ENCODE measurements at places on chromosomes 4 and X.
A peak's percentile ranks its signal among the peaks of the same experiment; 100 is the strongest.

- DNase-seq: no peak
Measured at GRCh38 chrX:118108304-118108703, 8.3 kb downstream of the KLHL13 start.

- DNase-seq: no peak
Measured at GRCh38 chr4:6395466-6396228, 76.8 kb downstream of the PPP2R2C start.

DNA sequence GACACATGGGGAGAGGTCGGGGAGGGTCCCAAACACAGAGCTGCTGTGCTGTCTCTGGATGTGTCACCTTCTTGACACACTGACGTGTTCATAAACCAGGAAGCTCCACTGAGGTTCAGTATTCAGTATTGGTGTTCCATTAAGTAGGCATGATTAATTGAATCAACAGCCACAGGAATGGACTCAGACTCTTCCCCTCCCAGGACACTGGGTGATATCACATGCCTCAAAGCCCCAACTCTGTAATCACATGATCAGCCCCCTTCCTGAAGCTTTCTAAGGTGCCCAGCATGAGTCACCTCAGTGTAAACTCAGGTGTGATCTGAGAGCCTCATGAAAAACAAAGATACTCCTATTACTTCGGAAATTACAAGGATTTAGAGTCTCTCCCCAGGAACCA, 21.1 kb upstream of the HNRNPD start:
- DNase-seq: no peak

DNA sequence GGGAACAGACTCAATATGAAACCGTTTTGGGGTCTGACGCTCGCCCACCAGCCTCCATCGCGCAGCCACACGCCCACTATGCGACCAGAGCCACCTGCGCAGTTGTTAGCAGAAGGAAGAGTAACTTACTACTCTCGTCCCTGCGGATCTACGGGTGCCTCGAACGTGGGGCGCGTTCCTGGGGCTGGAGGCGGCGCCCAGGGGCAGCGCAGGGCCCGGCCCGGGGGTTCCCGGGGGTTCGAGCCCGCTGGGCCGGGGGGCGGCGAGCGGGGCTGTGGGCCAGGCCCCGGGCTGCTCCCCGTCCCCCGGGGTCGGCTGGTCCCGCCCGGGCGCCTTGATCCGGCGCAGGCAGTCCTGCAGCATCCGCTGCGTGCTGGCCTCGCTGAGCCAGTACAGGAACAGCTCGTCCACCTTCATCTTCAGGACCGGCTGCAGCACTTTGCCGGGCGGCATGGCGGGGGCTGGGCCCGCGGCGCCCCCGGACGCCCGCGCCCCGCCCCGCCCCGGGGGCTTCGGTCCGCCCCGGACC, 404 bp downstream of the PPP2R3B start:
- DNase-seq: no peak

GRCh38 chr4:21555083-21555482, 393.5 kb downstream of the KCNIP4 start:
- DNase-seq: no peak

GRCh38 chr4:100421361-100421978, 96.4 kb downstream of the EMCN start:
- no peak for DNase-seq

DNA sequence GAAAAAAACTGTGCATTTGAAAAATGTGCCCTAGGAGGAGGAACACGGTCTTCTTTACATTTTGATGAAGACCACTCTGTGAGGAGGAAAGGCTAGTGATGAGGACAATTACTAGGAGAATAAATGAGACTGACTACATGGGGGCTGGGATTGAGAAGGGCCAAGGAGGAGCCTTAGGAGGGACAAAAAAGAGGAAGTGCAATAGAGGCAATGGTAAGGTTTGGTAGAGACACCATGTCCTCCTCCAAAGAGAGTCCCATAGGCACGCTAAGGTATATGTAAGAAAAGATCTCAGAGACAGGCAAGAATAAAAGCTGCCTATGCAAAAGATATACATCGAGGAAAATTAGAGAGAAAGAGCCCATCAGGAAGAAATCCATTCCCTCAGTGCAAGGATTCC, 336.5 kb upstream of the SFRP2 start:
- no peak for DNase-seq

DNA sequence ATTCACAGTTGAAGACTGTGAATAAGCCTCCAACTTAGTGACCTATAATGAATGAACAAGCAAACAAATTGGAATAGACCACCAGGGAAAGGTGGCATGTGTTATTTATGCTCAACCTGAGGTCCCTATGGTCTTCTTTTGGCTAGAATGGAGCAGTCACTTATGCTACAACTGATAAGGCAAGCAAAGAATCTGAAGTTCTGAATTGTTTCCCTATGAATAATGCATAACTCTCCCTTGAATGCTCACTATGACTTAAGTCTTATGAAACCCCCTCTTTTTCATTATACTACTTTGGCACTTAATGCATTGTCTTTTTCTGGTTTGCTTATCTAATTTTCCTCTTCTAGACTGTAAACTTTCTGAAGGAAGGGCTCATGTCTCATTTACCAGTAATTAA, 2.6 kb downstream of the GIMD1 start:
- DNase-seq: no peak

DNA sequence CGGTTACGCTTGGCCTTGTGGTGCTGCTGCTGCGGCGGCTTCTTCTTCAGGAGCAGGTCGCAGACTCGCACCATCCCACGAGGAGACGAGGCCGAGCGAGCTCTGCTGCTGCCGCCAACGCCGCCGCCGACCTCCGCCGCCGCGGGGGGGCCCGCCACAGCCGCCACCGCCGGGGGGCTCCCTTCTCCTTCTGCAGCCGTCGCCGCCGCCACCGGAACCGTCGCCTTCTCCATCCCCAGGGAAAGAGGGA, 237 bp downstream of the ANKRD17 start:
- no peak for DNase-seq

- DNase-seq: no peak
Measured at GRCh38 chr4:150577796-150578195, 4.2 kb upstream of the MAB21L2 start.

GRCh38 chr4:23775694-23776093, 114.2 kb downstream of the PPARGC1A start:
- no peak for DNase-seq

GRCh38 chr4:79425586-79425985, 17.6 kb upstream of the GK2 start:
- DNase-seq: no peak

DNA sequence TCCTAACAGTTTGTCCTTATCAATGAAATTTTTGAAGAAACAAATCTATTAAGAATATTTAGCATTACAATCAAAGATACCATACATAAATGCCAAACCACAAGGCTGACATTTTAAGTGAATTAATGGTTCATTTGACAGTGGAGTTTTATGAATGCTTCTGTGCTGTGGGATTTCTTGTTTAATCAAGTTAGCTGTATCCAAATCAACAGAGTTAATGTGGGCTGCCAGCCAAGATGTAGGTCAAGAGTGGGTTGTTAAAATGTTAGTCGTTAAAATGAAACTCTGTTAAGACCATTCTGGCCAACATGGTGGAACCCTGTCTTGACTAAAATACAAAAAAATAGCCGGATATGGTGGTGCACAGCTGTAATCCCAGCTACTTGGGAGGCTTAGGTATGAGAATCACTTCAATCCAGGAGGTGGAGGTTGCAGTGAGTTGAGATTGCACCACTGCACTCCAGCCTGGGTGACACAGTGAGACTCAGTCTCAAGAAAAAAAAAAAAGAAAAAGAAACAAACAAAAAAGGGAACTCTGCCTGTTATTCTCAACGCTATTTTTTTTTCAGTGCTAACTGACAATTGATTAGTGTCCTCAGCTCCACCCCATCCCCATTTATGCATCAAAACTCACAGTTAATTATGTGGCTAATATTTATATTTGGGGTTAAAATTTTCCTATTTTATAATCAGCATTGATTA, 20.2 kb downstream of the GPAT3 start:
- no peak for DNase-seq

DNA sequence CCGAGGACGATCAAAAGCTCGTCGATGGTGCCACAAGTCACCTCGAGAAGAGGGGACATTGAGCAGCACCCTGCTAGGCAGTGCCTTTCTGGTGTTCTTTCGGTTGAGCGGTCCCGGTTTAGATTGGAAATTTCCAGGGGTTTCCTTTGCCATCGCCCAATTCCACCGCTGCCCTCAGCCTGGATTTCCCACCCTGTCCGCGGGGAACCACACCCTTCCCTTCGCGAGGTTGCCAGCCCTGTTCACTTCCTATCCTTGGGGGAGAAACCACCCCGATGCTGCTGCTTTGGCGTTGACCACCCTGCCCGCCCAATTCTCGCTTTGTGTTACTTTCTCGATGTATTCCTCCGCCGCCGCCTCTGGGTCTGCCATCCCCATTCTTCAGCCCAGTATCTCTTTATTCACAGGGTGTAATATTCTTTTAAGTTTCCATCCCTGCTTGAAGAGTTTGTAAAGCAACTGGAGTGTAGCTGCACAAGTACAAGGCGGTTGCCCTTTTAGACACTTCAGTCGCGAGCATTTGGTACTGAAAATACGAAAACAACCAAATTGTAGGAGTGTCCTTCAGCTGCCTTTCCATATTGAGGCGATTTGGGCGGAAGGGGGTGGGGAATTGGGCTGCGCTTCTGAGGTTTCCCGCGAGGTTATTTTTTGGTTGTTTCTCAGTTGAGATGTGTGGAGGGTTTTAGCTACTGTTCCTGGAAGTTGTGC, 1.1 kb downstream of the OGT start:
- peak; percentile 65 for DNase-seq

- no peak for DNase-seq
Measured at GRCh38 chr4:105944540-105944939, 49.3 kb downstream of the NPNT start.

GRCh38 chr4:92599044-92599443, 295.3 kb downstream of the GRID2 start:
- DNase-seq: no peak

DNA sequence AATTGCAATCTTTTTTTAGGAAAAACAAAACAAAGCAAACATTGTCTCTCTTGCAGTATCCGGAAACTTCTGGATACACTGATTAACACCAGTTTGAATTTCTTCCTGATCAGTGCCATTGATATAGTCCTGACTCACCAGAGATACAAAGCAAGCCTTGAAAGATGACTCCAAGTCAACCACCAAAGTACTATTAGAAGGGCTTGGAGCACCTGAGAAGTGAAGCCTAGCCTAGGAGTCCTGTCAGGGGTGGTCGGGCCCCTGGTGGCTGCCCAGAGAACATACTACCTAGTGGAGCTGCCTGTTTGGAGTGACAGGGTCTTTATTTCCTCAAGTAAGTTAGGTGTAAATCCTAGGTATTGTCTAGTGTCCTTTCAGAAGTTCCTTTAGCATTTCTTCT, 593.2 kb downstream of the ZNF674 start:
- DNase-seq: no peak

GRCh38 chr4:12296366-12296765, 867.7 kb upstream of the HS3ST1 start:
- no peak for DNase-seq
